ENCODE measurements at places on chromosomes 7 and 10.

DNA sequence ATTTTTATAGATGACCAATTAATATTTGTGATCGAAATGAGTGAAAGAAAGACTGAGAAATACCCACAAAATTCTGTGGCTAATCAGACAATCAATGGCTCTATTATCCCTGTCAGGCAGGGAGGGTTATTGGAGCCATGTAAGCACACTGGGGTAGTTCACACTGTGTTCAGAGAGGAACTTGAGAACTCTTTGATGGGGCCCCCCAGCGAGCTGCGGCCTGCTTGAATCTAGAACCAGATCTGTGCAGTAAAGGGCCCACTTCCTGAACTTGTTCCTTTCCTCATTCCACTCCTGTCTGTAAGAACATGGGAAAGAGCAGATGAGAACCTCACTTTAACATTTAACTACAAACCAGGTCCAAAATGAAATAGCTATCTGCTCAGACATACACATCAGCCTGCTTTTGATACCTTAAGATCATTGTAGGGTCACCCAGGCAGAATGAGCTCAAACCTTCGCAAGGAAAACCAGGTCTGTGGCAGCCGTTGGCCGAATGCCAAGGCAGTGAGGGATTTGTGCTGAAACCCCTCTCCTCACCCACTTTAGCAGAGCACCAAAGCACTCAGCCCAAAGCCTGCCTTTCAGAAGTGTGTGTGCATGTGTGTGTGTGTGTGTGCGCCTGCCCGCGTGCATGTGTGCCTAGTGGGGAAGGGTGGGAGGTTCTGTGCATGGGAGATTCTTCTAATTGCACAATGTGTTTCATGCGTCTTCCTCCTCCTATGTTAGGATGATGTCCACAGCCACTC, 365.6 kb upstream of the MGMT start:
- DNase-seq, result peak; percentile 35

- no peak for DNase-seq
Measured at GRCh38 chr10:90224791-90225566, 523.6 kb downstream of the KIF20B start.

DNA sequence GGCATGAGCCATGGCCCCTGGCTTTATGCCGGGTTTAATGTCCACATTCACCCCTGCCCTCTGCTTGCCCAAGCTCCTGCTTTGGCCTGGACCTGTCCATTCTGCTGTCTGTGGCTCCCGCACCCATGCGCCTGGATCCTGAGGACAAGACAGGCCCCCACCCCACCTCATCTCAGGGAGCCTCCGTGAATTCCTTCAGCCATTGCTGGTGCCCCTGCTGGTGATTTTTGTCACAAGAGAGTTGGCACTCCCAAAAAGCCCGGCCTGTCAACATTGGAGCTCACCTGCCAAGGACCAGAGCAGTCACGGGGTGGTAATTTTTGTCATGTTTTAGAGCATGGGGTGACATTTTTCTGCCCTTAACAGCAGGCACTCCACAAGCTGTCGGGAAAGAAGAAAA, 127.5 kb upstream of the PLXNA4 start:
- no peak for DNase-seq

- no peak for DNase-seq
Measured at GRCh38 chr10:17062955-17063484, 66.6 kb downstream of the CUBN start.

- DNase-seq, result no peak
Measured at GRCh38 chr7:71560354-71560995, 428.5 kb downstream of the GALNT17 start.

DNA sequence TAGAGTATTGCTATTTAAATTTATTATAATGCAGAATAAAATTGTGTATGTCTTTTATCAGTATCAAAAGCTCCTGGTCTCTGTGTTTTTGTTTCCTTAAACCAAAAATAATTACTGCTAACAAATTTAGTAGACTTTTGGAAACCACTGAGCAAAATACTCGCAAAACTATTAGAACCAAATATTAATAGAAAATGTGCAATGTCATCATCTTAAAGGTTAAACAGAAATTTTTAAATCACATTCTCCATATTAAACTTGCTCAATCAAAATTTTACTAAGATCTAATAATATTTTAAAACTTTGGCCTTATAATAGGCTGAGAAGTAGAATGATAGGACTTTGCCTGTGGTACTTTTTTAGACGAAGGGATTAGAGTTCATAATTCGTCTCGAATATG, 48.4 kb downstream of the AASS start:
- DNase-seq, result no peak

GRCh38 chr7:83957333-83957732, 237.3 kb downstream of the SEMA3A start:
- DNase-seq, result no peak

GRCh38 chr7:44972562-44972961, 6.3 kb downstream of the MYO1G start:
- no peak for DNase-seq

GRCh38 chr10:107616463-107617410, 452.2 kb upstream of the SORCS1 start:
- no peak for DNase-seq
